ENCODE measurements at places on chromosomes 3 and 15.

GRCh38 chr3:124032311-124032880 is 40.5 kb upstream of the ROPN1 start:
- DNase-seq = no peak

- no peak for DNase-seq
These were observed 790.4 kb downstream of the GRM7 start for GRCh38 chr3:7651274-7651673.

DNA sequence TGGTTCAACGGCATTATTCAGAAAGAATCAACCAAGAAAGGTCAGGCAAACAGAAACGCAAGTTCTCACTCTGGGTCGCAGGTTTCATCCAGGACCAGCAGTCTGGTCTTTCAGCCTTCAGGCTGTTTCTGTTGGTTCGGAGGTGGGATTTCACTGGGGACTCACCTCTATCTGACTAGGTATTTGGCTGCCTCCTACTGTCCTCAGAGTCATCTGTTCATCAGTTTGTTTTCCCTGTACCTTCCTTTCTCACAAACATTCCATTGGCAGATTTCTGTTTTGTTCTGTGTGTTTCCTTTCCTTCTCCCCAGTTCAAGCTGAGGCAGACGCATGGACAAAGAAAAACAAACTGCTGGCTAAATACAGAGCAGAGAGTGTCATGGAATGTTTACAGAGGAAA is 1046.6 kb upstream of the CFAP20DC start:
- no peak for DNase-seq

DNA sequence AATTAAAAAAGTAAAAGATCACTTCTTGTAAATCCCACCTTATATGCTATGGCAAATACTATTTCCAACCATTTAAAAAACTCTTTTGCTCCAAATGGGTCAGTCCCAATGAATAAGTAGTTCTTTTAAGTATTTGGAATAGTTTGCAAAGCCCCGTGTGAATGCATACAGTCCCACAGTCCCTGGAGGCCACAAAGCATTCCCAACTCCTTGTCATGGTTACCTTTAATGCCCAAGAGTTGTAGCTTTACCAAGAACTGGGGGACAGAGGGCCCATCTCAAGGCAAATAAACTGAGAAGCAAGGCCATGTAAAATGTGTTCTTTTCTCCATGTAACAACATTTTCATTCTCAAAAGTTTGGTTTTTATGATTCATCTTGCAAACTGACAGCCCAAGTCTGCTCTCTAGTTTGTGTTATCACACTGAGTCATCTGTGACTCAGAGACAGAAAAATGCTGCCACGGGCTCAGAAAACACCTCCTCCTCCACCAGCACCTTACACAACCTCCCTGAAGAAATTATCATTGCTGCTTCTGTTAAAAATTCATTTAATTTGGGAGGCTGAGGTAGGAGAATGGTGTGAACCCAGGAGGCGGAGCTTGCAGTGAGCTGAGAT is 336.2 kb downstream of the ERC2 start:
- DNase-seq = no peak

GRCh38 chr3:23668430-23668904 is 137.3 kb upstream of the UBE2E1 start:
- no peak for DNase-seq

DNA sequence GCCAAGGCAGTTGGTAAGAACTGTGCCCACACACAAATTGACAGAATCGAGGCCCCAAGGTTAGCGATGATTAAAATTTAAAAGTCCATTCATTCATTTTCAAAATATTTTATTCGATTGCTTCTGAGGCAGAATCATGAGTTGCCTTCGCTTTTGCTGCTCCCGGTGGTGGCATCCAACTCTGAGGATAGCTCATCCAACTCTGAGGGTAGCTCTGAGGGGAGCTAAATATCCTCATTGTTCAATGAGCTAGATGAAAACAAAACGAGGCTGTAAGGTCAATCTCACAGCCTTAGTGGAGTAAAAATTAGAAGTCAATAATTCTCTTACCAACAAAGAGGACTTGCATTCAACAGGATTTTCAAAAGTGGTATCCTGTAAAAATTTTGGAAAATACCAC is 897 bp upstream of the CHL1 start:
- DNase-seq = no peak

DNA sequence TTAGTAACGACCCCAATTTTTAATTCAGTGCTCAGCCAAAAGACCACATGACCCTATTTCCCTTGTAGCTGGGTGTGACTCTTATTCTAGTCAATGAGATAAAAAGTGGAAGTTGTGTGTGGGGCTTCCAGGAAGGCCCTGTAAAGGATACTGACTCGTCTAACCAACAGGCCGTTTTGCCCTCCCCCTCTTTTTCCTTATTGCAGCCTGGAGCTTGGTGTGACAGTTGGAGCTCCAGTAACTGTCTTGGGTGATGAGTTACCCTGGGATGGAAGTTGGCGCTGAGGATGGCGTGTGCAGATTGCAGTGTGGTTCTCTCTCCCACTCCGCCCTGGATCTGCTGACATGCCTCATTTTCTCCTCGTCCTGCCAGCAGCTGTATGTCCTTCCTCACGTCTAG is 209.3 kb upstream of the PROK2 start:
- DNase-seq = no peak

GRCh38 chr3:148923592-148923991 is 58.5 kb downstream of the CPA3 start:
- no peak for DNase-seq

DNA sequence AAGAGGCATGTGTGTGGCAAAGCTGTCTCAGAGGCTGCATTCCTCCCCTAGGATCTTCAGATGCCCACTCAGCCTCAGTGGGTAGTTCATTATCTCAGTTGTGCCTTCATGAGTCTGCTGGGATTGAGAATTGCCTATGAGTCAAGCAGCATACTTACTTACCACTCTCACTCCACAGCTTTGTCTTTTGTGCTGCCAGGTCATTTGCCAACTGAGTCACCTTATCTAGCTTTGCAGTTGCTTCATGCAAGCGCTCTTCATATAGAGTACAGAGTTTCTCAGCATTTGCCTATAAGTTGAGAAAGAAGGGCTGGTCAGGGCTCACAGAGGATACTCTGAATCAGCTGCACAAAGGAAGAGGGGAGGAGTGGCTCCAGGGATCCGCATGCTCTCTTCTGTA is 89.5 kb downstream of the MYH15 start:
- DNase-seq = no peak

DNA sequence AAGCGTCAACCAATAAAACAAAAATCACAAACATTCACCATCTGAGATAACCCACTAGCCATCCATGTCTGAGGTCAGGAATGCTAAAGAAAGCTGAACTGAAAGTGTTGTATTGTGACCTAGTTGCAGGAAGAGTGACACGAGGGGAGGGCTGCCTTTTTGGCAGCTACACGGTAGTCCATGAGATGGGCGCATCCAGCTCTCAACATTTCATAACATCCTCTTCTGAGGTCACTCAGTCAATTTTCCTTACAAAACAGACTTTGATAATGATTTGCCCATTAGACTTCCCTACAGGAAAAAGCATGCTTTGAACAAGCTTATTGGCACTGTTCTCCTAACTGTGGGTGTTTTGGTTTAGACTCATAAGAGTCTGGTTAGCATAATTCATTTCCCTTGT is 15.4 kb upstream of the SHF start:
- DNase-seq = no peak

DNA sequence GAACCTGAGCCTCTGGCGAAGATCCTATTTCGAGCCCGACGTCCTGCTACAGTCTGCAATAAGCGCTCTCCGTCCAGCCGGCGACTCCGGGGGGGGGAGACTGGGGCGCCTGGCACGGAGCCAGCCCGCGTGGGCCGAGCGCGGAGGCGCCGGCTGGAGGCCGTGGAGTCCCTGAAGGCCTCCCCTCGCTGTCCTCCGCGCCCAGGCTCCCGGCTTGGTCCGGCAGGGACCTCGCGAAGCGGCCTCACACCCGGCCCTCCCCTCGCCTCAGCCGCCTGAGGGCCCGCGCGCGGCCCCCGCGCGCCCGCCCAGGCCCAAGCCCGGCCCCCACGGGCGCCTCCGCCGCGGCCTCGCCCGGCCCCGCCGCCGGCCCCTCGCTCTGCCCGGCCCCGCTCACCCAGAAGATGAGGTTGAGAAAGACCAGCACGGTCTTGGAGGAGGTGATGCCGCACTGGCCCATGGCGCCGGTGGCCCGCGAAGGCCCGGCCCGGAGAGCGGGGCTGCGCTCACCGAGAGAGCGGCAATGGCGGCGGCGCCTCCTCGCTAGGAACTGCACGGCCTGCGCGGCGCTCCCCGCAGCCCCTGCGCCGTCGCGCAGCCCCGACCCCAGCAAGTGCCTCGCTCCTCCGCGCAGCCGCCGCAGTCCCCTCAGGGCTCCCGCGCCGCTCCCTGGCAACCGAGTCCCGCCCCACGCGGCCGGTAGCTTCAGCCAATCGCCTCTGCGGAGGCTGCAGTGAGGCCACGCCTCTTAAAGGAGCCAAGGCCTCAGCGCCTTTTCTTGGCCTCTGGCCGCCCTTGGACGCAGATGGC is at the start of gene TSPAN3:
Gene TSPAN3 (minus strand): TSS at position 615 of the 810 bp plus-strand sequence. CDS start 155 bp downstream, at position 460.
- peak; percentile 83 for DNase-seq

GRCh38 chr15:42035435-42035761 is 14.6 kb upstream of the PLA2G4E start:
- no peak for DNase-seq

GRCh38 chr15:90294159-90294558 is 28.7 kb downstream of the NGRN start:
- no peak for DNase-seq

DNA sequence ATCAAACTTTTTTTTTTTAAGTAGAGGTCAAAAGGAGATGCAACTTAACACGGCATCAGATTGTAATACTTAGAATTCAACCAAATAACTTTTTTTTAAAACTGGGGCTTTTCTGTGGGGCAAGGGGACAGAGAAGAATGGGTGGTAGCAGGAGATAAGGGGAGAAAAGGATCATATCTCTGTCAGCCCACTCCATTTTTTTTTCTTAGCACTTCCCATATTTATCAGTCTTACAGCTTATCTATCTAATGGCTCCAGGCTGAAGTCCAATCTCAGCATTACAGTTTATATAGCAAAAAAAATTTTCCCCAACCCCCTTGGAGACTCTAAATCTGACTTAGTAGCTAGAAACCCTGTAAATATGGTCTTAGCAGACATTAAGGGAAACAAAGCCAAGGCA is 69.3 kb downstream of the PIK3R4 start:
- no peak for DNase-seq

GRCh38 chr3:78757731-78758130 is 1010.1 kb downstream of the ROBO1 start:
- DNase-seq = no peak

GRCh38 chr3:46935168-46935858 is 41.2 kb downstream of the CCDC12 start:
- DNase-seq = no peak

GRCh38 chr3:146575636-146576035 is 29.5 kb downstream of the PLSCR5 start:
- no peak for DNase-seq

DNA sequence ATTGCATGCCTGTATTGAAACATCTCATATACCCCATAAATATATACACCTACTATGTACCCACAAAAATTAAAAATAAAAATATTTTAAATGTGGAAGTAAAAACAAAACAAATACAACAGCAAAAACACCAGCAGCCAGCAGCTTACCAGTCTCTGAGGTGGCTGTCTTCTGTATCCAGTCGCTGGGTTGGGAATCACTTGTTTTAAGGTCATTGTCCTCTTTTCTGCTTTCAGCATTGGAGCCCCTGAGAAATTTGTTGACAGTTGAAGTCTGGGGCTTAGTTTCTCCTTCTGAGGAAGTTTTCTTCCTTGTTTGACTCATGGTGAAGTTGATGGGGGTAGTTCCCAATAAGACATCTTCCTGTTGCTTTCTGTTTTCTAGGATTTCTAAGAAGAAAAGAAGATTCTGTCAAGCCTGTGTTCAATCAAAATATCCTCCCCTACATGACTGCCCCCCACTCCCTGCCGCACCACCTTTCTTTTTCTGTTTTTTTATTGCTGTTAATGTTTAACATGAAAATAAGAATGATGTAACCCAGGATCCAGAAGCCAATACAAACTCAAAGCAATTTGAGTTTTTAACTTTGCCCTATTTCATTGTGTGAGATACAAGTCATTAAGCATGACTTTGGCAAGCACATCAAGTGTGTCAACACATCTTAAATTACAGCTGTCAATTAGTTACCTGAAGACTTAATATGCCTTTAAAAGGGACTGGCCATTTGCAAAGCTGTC is at the start of gene LRRC31:
Gene LRRC31 (minus strand): TSS at position 452 of the 737 bp plus-strand sequence. CDS start 128 bp downstream, at position 324.
- DNase-seq = no peak

GRCh38 chr15:80567721-80568157 is 127.4 kb upstream of the ABHD17C start:
- DNase-seq = no peak

GRCh38 chr3:51354172-51354571 is 30.9 kb upstream of the MANF start:
- no peak for DNase-seq
